BJ (cell line): ENCODE measurements at places on chromosomes 7 and 10. TPM values are rescaled to one million over a fixed set of nuclear protein-coding genes. Genes with fewer than 3 reads are reported as not detected.

DNA sequence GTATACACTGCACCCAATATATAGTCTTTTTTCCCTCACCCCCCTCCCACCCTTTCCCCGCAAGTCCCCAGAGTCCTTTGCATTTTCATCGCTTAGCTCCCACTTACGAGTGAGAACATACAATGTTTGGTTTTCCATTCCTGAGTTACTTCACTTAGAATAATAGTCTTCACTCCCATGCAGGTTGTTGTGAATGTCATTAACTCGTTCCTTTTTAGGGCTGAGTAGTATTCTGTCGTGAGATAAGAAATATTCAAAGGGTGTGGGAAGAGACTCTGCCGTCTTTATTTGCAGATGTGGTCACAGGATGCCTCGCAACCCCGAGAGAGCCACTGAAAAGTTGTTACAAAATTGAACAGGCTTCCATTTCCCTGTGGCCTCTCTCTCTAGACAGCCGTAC is 137.9 kb upstream of the SH2B2 start:
- DNase-seq = no peak

ACSM6 gene
- polyA plus RNA-seq = not detected in 2 replicates

- no peak for DNase-seq
Measured at GRCh38 chr7:158959021-158959717, 102.8 kb downstream of the DYNC2I1 start.

GRCh38 chr10:114719311-114719710 is 61.2 kb upstream of the ABLIM1 start:
- no peak for DNase-seq
